ENCODE measurements at places on chromosomes 4 and X. TPM values are rescaled to one million over a fixed set of nuclear protein-coding genes. Genes with fewer than 3 reads are reported as not detected.

DNA sequence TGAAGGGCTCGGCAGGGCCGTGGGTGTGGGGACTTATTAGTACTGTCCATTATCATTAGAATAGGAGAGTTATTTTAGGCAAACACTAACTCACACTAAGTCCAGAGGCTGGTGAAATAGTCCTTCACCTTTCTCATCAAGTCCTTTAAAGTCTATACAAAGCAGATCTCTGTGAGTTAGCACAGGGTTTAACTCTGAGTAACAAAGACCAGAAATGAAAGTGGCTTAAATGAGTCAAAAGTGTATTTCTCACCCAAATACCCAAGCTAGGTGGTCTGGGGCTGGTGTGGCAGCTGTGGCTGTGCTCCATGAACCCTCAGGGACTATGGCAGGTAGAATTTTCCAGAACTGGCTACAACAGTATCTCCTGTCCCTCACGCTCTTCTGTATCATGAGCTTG, 263.2 kb downstream of the BCOR start:
- no peak for DNase-seq
- no peak overlapping the region for H3K27ac ChIP-seq
- H3K27me3 ChIP-seq: no peaks in the 10 kb centered on the region
- H3K4me3 ChIP-seq: no peak overlapping the region
- no peaks in the 10 kb centered on the region for H3K36me3 ChIP-seq

DNA sequence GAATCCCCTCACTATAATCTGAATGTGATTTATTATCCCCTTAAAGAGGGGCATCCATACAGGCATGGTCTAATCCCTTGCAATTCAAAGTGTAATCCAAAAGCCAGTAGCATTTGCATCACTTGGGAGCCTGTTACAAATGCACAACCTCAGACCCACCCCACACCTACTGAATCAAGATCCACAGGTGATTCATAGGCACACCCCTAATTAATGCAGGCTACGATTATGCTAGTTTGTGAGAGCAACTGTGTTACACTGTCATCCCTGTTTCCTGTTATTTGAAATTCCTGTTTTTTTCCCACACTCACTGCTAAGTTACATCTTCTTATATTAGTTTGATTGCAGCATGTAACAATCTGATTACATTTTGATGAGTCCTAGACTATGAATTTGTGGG, 120.0 kb downstream of the RAB28 start:
- H3K4me3 ChIP-seq: no peak overlapping the region
- no peaks in the 10 kb centered on the region for H3K4me1 ChIP-seq
- no peak overlapping the region for H3K27ac ChIP-seq
- DNase-seq: no peak
- H3K27me3 ChIP-seq: no peaks in the 10 kb centered on the region

DNA sequence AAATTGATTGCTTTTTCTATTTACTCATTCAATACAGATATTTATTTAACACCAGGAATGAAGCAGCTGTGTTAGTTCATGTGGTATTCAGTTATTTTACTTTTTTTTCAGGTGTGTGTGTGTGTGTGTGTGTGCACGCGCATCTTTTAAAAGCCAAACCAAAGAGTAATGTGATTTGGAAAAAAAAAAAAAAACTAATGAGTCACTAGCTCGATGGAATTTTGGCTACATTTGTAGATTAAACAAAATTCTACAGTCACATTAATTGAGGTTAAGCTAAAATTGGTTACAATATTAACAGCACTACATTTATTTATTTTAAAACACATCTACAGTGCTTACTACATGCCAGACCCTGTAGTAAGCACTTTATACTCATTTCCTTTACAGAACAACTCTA, 66.8 kb downstream of the HHIP start:
- H3K4me1 ChIP-seq: no peaks in the 10 kb centered on the region
- H3K27me3 ChIP-seq: peaks cover 2% of the 10 kb centered on the region
- DNase-seq: no peak
- no peak overlapping the region for H3K4me3 ChIP-seq
- H3K36me3 ChIP-seq: no peaks in the 10 kb centered on the region
- no peak overlapping the region for H3K27ac ChIP-seq

Gene AIFM1
- 38.6 TPM for total RNA-seq

Gene CSAG3
- not detected for total RNA-seq

Gene GNRHR
- total RNA-seq: not detected

Gene CENPVL3
- total RNA-seq: not detected
